ENCODE measurements at places on chromosomes 6 and 20.

DNA sequence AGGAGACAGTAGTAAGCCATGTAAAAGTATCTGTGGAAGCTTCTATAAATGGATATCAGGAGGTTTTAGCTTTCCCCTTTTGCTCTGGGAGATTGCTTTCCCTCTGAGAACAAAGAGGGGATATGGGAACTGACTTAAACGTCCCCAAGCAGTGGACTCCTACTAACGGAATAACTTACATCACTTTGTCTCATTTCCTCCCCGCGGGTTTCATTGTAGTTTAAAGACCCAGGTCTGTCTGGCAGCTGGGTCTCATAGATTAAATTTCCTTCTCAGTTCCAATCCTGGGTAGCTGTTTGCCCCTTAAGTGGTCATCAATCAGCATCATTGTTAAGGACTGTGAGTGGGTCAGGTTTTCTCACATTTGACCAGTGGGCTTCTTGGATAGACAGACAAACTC is 68.7 kb downstream of the PLAGL1 start:
- no peak for DNase-seq

- peak; percentile 11 for DNase-seq
Observed at GRCh38 chr6:151757506-151757955, 50.0 kb upstream of the ESR1 start.

DNA sequence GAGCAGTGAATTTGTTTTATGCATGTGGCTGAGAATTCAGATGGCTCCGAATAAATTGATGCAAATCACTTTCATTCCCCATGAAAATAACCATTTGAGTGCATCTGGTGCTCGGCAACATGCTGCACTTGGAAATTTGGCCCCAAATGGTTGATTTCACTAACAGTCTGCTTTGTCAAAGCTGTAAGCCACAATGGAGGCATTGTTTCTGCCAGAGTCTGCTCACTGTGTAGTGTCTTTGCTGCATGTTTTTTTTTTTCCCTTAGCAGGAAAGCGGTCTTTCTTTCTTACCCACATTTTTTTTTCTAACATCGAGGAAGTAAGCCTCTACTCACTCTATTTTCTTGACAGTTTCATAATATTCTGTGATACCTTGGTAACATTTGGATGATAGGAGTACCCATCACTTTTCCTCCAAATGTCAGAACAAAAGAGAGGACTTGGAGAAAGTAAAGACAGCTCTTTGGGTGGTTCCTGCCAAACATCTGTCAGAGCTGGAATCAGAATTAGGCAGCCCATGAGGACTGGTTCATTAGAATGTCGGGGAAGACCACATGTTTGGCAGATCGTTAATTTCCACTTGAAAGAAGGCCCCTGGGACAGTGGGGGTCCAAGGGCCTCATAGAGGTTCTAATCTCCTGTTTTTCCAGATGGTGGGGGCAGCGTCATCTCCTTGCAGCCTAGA is 149.5 kb downstream of the DOK5 start:
- DNase-seq = no peak

DNA sequence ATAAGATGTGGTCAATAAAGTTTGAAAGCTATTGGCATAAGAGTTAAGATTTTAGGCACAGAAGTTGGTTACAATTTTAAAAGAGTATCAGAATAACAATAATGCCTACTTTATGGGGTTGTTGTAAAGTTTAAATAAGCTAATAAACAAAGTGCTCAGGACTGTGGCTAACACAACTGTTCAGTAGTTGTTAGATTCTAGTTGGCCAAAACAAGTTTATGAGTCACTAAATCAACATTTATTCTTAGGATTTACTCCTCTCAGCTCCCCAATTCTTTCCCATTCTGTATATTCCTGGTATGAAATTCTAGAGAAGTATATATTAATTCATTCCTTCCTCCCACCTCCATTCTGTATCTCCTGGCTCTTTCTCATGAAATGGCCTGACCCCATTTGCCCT is 14.5 kb downstream of the RMND1 start:
- no peak for DNase-seq

DNA sequence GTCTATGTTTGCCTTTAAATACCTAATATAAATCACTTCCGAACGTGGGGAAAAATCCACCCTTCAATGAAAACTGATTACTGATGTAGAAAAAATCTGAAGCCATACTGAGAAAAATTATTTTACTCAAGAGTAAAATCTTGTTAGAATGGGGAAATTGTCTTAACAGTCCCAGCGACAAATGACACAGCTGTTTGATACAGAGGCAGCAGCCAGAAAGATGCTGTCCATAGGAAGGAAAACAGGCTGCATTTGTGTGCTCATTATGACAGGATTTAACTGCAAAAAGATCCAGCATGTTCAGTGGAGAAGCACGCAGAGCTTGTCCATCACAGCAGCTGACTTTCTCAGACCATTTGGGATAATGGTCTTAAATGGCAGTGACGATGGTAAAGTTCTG is 443.0 kb downstream of the TFAP2B start:
- DNase-seq = no peak

DNA sequence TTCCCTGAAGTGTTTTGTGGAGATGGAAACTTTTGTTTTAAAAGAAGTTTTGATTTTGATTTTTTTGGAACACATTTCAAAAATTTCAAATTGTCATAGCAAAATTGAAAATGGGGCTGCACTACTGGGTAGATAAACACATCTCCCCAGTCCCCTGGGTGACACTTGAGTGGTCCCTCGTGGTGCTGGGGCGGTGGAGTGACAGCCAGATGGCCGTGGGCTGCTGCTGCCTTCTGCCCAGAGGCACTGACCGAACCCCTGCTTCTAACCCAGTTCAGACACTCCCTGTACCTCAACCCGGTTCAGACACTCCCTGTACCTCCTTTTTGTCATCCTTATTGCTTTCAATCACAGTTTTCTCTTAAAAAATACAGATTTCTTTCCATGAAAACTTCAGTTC is 69.9 kb upstream of the SYNJ2 start:
- no peak for DNase-seq

DNA sequence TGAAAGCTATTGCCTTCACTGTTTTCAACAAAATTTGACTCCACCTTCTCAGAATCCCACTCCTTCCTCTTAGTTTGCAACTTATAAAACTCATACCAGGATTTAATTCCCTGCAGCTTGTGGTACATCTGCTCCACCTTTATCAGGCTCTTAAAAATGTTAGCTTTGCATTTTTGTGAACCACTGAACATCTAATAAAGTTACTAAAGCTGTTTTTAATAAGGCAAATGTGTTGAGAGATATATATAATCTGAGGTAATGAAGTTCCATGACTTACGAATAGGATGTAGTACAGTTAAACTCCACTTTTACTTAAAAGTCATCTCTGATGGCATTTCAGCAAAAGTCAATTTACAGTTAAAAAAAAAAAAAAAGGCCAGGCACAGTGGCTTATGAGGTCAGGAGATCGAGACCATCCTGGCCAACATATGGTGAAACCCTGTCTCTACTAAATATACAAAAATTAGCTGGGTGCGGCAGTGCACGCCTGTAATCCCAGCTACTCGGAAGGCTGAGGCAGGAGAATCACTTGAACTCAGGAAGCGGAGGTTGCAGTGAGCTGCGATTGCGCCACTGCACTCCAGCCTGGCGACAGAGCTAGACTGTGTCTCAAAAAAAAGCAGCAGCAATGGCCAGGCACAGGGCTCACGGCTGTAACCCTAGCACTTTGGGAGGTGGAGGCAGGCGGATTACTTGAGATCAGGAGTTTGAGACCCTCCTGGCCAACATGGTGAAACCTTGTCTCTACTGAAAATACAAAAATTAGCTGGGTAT is 106.2 kb downstream of the KIF13A start:
- DNase-seq = no peak

DNA sequence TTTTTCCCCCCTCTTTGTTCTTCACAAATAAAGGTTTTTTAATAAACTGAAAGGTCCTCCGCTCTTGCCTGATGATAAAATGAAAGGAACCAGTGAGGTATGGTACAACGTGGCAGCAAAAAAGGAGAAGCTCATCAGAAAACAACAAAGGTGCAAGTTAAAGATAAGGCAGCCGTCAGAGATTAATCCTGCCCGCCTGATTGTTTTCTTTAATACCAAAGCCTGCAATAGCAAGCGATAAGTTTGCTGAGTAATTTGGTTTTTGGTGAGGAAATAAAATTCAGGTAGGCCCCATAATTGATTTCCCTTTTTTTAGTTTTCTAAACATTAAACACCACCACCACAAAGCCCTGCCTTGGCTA is 177.9 kb downstream of the MBOAT1 start:
- DNase-seq = no peak
